ENCODE measurements at places on chromosomes 6 and 20. TPM values are rescaled to one million over a fixed set of nuclear protein-coding genes. Genes with fewer than 3 reads are reported as not detected.

TRIM39 gene
- total RNA-seq, result 19.5 TPM

ANKRD60 gene
- total RNA-seq, result not detected

ISM1 gene
- total RNA-seq, result not detected

SEL1L2 gene
- total RNA-seq, result not detected
